ENCODE measurements at places on chromosomes 2 and 18.

GRCh38 chr18:825891-826585 lies 14.0 kb upstream of the YES1 start:
- no peak for DNase-seq

- DNase-seq: no peak
Observed at GRCh38 chr2:126826491-126826890, 72.2 kb upstream of the TEX51 start.

GRCh38 chr2:74746480-74746879 lies 87.4 kb upstream of the HK2 start:
- DNase-seq: no peak

- DNase-seq: no peak
Observed at GRCh38 chr2:26945991-26946750, 24.3 kb upstream of the MAPRE3 start.

- DNase-seq: peak; percentile 46
Observed at GRCh38 chr2:134258684-134259388, 5.0 kb downstream of the MGAT5 start.

DNA sequence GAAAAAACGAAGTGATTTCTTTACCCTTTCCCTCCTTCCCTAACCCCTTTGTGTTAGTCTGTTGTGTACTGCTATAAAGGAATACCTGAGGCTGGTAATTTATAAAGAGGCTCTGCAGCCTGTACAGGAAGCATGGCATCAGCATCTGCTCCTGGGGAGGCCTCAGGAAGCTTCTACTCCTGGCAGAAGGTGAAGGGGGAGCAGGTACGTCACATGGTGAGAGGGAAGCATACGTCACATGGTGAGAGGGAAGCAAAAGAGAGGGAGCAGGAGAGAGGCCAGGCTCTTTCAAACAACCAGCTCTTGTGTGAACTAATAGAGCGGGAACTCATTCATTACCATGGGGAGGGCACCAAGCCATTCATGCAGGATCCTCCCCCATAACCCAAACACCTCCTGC lies 126.2 kb downstream of the CAPN13 start:
- no peak for DNase-seq

DNA sequence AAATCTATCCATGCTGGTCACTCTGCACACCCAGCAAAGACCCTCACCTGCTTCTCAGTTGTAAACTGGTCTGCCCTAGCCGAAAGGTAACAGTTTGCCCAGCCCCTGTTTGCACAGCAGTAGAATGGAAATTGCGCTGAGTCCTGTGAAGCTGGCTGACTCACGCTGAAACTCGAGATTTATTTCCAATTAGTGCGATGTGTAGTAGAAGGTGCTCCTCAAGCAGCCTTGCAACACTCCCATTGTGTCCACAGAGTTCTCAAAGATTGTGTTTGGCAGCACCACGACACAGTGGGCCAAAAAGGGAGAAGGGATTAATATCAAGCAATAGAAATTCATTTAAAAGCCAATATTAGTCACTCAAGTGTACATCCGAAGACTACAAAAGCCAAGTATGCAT lies 21.7 kb upstream of the APCDD1 start:
- no peak for DNase-seq

DNA sequence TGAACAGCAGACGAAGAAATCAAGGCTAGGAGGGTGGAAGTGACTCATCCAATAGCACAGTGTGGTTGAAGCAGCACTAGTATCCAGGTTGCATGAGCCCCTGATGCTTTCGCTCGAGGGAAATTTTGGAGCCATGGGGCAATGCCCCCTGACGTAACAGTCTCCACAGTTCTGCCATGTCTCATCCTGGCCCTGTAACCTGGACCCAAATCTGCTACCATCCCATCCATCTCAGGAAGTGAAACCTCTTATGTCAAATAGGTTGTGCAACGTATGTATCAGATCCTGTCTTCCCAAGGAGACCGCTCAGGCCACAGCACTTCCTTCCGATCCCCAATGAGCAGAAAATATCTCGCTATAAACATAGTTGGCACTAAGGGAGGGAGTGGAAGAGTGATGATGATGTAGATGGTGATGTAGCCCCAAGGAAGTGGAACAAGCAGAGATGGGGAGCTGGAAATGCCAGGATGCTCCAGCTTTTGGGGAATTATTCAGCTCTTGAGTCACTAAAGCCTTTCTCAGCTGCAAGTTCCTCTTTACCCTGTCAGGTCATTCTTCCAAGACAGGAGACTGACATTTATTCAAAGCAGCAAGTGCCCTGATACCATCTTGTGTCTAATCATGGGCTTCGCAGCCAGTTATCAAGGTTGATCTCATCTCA lies 3.0 kb upstream of the IL1B start:
- DNase-seq: no peak

- DNase-seq: no peak
Observed at GRCh38 chr2:234310166-234310565, 186.7 kb downstream of the ARL4C start.

DNA sequence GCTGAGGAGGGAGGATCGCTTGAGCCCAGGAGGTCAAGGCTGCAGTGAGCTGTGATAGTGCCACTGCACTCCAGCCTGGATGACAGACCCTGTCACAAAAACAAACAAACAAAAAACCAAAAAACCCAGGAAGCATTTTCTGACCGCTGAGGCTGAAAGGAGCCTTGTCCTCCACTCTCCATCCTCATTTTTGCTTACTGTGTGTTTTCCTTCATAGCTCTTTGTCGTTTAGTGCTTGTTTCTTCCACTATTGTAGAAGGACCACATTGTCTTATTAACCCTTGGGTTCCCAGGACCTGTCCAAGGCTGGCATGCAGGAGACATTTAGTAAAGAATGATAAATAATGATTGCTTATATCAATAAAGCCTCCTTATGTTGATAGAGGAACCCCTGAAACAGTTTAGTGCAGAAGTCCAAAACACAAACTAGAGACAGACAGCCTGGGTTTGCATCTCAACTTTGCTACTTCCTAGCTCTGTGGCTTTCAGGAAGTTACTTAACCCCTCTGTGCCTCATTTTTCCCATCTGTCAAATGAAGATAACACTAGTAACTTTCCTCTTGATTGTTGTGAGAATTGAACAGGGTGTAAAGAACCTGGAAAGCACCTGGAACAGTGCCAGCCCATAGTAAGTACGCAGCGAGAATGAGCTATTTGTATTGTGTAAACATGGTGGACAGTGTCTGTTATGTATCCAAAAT lies 126.0 kb downstream of the LPIN1 start:
- no peak for DNase-seq

GRCh38 chr2:177052471-177052870 lies 160.1 kb upstream of the HNRNPA3 start:
- DNase-seq: no peak

DNA sequence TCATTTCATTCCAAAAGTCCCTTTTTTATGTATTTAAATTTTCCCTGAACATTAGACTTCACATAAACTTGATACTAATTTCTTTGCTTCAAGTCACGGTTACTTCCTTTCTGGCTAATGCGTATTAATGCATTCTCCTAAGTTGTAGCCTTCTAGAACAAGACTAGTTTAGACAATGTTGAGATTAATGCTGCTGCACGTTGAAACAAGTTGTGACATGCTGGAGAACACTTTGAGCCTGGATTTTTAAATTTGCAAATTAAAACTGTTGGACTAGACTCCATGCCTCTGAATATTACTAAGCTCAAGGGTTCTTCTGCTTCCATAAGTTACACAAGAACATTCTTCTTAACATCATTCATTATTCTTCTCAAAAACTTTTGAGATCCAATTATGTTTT lies 29.1 kb downstream of the ID2 start:
- DNase-seq: no peak

DNA sequence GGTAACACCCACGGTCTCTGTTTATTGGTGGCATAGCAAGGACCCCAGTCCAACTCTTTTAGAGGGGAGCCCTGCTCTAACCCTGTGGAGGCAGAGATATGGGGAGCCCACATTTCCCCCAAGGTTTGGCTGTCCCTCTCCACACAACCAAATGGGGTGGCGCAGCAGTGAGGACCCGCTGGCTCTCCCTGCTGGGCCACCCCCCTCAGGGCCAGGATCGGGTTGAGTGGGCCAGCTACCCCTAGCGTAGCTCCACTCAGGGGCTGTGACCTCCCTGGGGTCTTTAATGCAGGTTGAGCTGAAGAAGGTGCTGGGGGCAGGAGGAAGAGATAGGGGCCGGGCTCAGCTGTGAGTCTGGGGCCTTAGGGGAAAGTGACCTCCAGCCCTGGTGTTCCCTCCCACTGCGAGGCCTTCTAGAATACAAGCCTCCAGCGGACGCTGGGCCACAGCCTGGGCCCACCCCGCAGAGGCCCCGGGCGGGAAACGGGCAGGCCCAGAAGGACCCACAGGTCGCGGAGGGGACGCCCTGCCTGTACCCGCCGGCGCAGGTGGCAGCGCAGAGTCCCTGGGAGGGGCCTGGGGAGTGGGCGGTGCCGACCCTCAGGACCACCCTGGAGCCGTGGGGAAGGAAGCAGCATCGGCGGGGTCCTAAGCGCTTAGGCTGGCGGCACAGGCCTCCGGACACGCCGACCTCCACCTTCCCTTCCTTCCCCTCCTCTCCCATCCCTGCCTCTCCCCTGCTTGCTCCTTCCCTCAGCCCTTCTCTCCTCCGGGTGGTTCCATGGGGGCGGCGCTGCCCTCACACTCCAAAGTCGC lies 9.6 kb downstream of the CROCC2 start:
- DNase-seq: no peak
